ENCODE measurements at places on chromosomes 11 and 22. TPM values are rescaled to one million over a fixed set of nuclear protein-coding genes. Genes with fewer than 3 reads are reported as not detected.

The SLC25A18 gene
- 0.67 TPM for polyA plus RNA-seq

The OR52L1 gene
- polyA plus RNA-seq, result not detected

DNA sequence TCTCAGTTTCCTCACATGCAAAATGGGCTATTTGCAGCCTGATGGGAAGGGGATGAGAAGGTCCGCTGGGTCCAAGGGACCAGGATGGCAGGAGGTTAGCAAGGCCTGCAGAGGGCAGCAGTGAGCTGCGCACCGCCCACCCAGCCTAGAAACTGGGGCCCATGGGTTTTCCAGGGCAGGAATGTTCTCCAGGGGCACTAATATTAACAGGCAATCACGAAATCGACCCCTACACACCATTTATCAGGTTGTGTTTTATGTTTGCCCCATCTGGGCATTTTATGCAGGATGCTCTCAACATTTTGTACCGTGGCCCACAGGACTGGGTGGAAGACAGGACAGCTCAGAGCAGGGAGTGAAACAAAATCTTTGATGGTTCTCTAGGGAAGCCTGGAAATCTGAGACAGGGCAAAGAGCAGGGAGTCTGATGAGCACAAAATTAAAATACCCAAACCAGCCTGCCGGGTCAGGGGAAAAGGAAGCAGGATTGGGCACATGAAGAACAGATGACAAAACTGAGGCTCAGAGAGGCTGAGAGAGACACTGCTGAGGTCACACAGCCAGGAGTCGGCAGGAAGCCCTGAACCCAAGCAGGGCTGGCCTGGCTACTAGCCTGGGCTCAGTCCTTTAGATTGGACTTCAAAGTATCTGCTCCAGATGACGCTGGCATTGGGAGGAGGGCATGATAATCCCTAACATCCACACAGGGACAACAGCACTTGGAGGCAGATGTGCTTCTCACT, 1.6 kb upstream of the BCR start:
- DNase-seq, result peak; percentile 81

GRCh38 chr11:113568566-113568965, 93.4 kb upstream of the DRD2 start:
- no peak for DNase-seq

- no peak for DNase-seq
These were observed 32.2 kb downstream of the PARVA start for GRCh38 chr11:12409621-12410005.

GRCh38 chr11:29135504-29135903, 881.3 kb downstream of the KCNA4 start:
- no peak for DNase-seq

DNA sequence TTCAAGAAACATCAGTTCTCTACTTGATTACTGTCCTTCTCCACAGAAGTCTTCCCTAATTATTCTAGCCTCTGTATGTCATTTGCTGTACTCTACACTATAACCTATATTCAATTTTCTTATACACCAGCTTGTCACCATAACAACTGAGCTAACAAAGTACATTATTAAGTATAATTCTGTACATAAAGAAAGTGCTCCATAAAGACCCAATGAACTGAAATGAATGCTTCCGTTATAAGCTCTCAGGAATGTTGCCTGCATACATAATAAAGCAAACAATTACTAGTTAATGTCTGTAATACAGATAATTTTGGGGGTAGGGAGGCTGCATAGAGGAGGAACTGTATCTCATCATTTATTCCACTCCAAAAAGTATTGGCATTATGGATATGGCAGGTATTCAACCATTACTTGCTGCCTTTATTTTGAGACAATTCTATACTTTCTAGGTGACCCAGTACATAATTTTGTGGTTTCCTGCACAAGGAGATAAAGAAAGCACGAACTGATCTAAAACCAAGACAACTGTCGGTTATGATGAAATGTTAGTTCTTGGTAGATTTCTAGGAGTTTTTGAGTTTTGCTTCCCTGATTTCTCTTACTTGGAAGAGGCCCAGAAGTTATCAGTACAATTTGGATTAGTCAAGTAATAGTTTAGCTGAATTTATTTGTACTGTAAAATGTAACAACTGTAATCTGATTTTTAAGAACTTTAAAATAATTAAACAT, 202.5 kb downstream of the SBF2 start:
- no peak for DNase-seq
